Cerebellar cortex (tissue), 1 donor: ENCODE measurements at places on chromosomes 4 and X.
A peak's percentile ranks its signal among the peaks of the same experiment; 100 is the strongest.

DNA sequence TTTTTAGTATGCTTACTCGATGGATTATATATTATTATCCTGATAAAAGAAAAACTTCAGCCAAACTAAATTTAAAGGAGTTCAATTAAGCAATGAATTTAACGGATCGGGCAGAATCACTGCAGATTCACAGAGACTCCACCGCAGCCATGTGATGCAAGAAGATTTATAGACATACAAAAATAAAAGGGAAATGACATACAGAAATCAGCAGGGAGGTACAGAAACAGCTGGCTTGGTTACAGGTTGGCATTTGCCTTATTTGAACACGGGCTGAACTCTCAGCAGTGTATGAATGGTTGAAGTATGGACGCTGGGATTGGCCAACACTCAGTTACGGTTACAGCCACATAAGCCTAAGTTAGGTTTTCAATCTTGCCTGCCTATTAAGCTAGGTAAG, 35.4 kb upstream of the DHRSX start:
- DNase-seq, result no peak

GRCh38 chr4:80459918-80460473, 124.5 kb downstream of the CFAP299 start:
- no peak for DNase-seq

DNA sequence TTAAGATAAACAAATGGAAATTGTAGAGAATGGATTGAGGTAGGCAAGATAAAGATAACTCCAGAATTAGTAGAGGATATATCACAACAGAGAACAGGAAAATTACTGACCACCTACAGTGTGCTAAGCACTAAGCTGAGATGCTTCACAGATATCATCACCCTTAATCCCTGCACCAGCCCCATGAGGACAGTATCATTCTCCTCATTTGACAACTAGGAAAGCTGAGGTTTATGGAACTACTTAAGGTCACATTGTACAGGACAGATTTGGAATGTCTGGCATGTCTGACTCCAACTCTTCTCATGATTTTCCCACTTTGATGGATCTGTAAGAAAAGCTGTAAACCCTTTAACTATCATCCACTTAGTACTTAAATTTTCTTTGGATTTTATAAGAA, 95.5 kb downstream of the CASK start:
- no peak for DNase-seq

- DNase-seq, result no peak
Observed at GRCh38 chrX:11451151-11451550, 157.9 kb downstream of the AMELX start.

- no peak for DNase-seq
Observed at GRCh38 chr4:91198951-91199350, 1071.8 kb downstream of the CCSER1 start.

DNA sequence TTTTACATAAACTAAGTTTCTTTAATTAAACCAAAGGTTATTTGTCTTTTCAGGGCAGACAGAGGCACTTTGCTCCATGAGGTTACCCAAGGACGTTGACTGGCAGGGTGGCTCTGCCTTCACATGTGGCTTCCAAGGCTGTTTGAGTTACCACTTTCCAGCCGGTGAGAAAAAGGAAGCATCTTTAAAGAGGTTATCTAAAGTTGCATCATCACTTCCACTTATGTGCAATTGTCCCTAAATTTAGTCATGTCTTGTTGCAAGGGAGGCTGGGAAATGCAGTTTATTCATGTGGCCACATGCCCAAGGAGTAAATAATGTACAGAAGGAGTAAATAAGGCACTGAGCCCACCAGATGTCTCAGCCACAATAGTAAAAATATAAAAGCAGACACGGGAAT, 29.0 kb upstream of the RAP1GDS1 start:
- DNase-seq, result no peak

DNA sequence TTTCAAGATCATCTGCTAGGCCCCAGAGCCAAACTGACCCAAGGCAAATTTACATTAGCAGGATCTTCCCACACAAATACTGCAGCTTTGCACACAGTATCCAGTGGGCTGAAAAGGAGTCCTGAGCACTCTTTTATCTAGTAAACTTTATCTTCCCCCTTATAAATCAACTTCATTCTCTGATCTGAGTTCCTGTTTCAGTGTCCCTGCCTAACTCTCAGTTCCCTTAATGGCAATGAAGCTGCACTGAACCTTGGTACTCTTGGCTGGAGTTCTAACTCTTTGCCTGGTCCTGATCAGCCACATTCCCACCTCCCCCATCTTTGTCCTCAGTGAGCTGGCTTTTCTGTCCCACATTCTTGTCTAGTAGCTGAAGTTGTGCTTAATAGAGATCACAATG, 37.4 kb downstream of the EDA2R start:
- DNase-seq, result no peak

GRCh38 chr4:80362578-80363181, 27.1 kb downstream of the CFAP299 start:
- peak; percentile 29 for DNase-seq

DNA sequence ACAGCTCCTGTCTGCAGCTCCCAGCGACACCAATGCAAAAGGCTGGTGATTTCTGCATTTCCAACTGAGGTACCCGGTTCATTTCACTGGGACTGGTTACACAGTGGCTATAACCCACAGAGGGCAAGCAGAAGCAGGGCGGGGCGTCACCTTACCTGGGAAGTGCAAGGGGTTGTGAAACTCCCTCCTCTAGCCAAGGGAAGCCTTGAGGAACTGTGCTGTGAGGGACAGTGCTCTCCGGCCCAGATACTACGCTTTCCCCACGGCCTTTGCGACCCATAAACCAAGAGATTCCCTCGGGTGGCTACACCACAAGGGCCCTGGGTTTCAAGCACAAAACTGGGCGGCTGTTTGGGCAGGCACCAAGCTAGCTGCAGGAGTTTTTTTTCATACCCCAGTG, 218.9 kb downstream of the PPP3CA start:
- DNase-seq, result no peak

DNA sequence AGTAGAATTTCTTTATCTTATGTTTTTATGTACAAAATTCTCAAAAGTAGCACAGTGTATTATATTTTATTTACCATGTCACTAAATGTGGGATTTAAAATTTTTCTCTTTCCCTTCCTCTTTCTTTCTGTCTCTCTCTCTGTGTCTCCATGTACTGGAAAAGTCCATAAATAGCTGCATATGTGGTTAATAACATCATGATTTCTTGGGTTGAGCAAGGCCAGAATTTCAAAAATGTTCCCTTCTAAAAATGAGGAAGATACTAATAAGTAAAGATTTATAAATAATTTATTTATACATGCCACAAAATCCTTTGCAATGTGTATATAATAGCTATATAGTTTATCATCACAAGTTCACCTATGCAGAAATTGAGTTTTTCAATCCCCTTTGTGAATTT, 29.1 kb upstream of the DKK2 start:
- no peak for DNase-seq

DNA sequence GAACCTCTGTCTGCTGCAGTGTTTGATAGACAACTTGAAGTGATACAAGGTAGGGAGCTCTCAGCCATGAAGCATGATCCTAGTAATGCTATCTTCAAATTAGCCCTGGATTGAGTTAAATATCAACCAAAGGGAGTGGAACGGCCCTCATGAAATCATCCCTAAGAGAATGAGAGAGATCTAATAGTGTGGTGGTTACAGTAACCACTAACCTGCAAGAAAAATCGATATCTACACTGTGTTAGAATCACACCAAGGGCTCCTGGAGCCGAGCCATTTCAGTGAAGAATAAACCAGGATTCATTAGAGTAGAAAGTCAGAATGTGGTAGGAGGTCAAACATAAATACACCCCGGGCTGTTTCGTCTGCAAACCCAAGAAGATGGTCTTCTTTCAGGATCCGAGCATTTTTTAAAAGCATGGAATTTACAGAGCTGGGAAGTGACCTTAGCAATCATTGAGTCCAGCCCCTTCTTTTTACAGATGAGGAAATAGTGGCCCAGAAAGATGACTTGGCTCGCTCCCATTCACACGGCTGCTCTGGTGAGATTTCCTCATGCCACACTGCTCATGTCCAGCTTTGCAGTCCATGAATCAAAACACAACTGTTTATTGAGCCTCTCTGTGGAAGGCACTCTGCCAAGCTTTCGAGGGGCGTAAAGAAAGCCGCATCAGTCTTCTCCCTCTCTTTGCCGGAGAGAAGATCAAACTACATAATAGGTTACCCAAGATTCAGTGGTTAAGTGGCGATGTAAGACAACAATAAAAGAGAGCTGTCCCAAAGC, 5.5 kb upstream of the DCTD start:
- no peak for DNase-seq

- no peak for DNase-seq
Observed at GRCh38 chr4:86657910-86658309, 63.8 kb downstream of the PTPN13 start.

- no peak for DNase-seq
Observed at GRCh38 chr4:16337936-16338335, 111.7 kb upstream of the TAPT1 start.

GRCh38 chr4:2334826-2335728, 73.2 kb upstream of the MXD4 start:
- no peak for DNase-seq

DNA sequence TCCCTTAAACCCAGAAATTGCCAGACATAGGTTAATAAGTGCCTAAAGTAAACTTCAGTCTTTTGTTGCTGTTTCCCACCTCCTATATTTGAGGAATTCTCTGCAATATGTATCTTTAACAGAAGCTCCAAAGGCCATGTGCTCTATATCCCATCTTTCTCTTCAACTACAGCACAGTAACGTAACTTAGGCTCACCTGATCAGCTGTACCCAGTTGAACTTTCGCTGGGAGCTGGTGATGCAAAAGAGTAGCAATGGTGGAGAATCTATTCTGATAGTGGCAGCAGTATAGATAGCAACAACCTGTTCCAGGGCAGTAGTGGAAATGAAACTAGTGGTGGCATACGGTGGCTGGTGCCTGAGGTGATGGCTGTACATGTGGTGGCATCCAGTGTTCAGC, 33.2 kb upstream of the YTHDC1 start:
- DNase-seq, result no peak

DNA sequence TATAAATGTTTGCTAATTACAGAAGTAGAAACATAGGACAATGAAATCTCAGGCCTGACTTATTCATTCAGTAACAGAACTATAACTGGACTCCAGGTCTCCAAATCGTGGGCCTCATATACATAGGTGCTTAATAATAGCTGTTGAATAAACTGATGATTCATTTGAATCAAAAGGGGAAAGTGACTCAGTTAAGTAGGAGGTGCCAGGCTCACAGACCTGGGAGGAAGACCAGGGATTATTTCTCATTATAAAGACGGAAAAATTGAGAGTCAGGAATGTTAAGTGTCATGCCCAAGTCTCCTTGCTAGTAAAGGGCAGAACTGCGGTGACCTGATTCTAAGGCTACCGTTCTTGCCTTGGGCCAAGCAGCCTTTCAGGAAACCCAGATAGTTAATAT, 131.5 kb downstream of the HS3ST1 start:
- DNase-seq, result no peak

DNA sequence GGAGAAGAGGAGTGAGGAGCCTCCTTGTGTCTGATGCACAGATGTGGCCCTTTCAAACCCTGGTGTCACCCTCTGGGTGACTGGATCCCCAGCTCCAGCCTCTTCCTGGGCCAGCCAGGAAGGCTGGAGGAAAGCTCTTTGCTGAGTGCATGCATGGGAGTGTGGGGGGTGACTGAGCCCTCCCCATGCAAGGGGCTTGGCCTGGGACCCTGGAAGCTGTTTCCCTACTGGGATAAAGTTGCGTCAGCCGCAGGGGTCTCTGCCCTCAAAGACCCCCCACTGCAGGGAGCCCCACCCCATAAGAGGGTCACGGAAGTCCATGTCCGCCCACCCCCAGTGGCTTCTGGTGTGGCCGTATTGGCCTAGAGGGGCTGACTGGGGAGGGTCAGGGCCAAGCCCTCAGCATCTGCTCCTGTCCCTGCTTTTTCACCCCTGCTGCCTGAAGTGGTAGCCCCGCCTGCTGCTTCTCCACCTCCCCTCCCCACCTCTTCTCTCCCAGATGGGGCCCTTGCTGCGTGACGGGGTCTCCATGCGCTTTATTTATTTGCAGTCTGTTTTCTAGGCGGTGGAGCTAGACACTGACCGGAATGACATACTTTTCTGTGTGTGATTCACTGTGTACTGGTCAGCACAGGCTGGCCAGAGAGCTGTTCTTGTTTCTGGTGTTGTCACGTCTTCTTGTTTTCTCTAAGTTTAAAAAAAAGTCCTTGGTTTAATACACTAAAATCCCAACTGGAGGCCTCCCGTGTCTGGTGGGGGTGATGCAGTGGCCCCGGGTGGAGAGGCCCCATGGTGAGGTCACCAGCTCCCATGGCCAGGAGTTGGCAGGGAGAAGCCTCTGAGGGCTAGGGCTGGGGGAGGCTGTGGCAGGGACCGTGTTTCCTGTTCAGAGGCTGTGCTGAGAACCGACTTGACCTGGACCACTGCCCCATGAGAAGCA, 3.6 kb downstream of the SMIM10L2A start:
- no peak for DNase-seq

DNA sequence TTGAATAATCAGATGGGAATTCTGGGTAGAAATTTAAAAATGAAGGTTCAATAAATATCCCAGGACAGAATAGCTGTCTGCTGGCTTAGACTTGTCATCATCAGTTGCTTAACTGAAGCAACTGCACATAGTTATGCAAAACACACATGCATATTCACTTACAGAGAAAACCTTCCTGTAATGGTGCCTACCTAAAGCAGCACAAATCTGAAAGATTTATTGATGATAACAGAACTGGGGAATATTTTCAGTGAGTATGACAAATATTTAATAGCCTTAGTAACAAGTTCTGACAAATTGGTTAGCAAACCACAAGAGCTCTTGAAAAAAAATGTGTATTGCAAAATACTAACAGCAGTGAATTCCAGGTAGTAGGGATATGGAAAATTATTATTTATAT, 606.8 kb upstream of the BOD1L1 start:
- no peak for DNase-seq

GRCh38 chr4:99088023-99088449, 552 bp downstream of the ADH5 start:
- peak; percentile 79 for DNase-seq

DNA sequence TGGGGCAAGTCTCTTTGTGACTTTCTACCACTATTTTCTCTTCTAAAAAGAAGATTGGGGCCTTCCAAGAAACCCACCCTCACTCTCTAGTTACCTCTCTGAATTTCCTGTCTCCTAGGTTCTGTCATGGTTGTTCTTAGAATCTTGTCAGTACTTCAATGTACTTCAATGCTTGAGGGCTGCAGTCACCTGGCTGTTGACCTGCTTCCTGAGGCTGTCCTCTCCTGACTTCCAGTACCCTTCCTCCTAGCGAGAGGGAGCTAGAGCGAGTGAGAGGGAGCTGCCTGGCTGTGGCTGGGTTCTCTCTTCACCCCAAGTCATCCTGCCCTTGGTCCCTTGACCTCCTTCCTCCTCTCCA, 17.7 kb downstream of the CD99L2 start:
- DNase-seq, result no peak
